ENCODE measurements at places on chromosomes 3 and 15.

GRCh38 chr15:40731034-40731433 is 24.0 kb downstream of the RMDN3 start:
- no peak for DNase-seq

GRCh38 chr3:45841420-45841756 is 531 bp downstream of the LZTFL1 start:
- no peak for DNase-seq

DNA sequence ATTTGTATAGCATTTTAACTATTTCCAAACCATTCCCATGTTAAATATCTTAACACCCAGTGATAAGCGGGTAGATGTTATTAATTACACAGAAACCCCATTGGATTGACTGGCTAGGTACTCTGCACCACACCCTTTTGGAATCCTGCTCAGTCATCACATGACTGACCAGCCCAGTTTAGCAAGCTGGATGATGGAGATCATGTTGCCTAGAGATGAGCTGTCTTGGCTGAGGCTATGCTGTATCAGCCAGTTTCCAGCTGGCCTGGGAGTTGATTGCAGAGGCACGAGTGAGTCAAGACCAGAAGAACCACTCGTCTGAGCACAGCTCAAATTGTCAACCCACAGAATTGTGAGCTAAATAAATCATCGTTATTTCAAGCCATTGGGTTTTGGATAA is 124.6 kb downstream of the ZNF621 start:
- no peak for DNase-seq

DNA sequence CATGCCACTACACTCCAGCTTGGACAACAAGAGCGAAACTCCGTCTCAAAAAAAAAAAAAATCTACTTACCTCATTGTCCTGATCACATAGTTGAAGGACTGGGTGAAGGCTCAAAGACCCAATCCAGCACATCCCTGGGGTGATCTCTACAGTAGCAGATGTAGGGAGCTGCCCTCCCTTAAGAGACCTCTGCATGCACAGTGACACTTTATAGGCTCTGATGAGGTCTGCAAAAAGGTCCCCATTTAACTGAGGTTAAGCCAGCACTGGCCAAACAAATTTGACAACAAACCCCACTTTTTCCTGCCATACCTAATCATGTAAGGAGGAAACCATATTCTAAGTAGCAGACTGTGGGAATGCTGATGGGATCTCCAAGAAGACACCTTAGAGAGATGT is 31.1 kb upstream of the SPATA12 start:
- no peak for DNase-seq

GRCh38 chr3:96843505-96844203 is 29.3 kb downstream of the EPHA6 start:
- no peak for DNase-seq

GRCh38 chr3:71495708-71496472 is 87.6 kb downstream of the FOXP1 start:
- no peak for DNase-seq

DNA sequence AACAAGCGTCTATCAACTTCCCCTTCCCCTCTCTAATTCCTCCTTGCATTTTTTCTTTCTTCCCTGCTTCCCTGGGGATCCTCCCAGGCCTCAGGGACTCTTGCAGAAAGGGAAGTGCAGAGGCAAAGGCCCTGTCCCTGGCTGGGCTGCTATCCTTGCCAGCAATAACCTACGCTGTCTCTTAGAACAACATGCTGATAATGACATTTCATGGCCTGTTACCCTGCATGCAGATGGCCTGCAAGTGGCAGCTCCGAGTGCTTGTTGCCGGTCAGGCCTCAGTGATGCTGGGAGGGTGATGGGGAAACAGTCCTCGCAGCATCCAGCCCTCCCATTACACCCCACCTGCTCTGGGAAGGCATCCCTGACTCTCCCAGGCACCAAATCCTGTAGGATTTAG is 167.6 kb downstream of the RAB11A start:
- DNase-seq = no peak

- no peak for DNase-seq
These were observed 5.5 kb downstream of the ARHGEF3 start for GRCh38 chr3:56796202-56796601.

GRCh38 chr3:84961011-84961410 is 2.2 kb downstream of the CADM2 start:
- DNase-seq = no peak

- DNase-seq = no peak
These were observed 90.0 kb downstream of the STT3B start for GRCh38 chr3:31622636-31623288.

GRCh38 chr15:77627067-77627466 is 5.6 kb downstream of the LINGO1 start:
- DNase-seq = no peak

DNA sequence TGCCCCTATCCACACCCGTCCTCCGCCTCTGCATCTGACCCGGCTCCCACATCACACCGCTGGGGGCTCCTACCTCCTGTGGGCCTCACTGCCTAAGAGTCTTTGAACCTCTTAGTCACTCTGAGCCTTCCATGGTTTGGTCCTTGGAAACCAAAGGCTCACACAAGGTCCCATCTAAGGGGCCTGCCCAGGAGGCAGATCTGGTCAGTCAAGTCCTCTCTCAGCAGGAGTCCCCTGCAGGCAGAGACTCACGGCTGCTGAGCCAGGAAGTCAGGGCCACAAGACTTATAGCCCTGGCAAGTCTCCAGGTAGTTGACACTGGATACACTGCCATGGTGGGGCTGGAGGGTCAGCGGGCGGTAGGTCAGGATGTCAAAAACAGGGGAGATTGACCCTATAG is 31.2 kb upstream of the ALDH1L1 start:
- DNase-seq = no peak

DNA sequence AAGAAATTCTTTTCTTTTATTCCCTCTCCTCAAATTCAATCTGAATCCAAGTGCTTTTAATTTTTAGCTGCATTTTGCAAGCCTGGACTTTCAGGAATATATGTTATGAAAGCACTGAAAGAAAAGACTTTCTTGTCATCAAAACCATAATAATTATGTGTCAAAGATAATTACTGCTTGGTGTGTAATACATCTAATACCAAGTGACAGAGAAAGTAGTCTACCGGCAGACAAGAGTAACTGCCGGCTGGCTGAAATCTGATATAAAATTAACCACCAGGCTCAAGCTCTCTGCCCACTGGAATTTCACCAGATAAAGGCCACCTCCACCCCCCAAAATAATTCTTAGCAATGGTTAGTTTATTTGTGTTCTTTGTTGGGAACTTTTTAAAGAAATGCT is 220.9 kb upstream of the CDIN1 start:
- DNase-seq = no peak

Data from HFF-Myc (cell line).